ENCODE measurements at places on chromosomes 3 and 15. TPM values are rescaled to one million over a fixed set of nuclear protein-coding genes. Genes with fewer than 3 reads are reported as not detected.

GRM7 gene
- not detected for total RNA-seq

- DNase-seq = no peak
These were observed 405.5 kb upstream of the TPM1 start for GRCh38 chr15:62636823-62637573.

GRCh38 chr3:66808891-66809594, 189.1 kb upstream of the KBTBD8 start:
- DNase-seq = no peak

DNA sequence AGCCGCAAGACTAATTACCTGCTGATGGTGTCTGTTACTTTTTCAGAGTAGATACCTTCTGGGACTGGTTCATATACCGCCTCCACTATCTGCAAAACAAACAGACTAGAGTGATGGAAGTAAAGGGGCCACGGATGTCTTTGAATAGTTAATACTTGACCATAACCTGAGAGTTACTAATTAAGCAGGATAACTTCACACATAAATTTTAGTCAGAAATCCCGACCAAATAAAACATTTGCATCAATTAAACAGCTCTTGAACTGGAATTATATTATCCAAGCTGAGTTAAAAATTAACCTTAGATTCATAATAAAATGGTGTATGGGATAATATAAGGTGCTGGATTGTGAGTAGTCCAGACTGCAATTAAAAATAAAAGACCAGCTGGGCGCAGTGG, 167.7 kb downstream of the NEK10 start:
- no peak for DNase-seq

- no peak for DNase-seq
These were observed 17.1 kb upstream of the SKIC8 start for GRCh38 chr15:78316283-78317083.

GRCh38 chr15:48425051-48425450, 93.8 kb downstream of the DUT start:
- no peak for DNase-seq

- DNase-seq = peak; percentile 43
These were observed 385.6 kb downstream of the SHQ1 start for GRCh38 chr3:72462595-72463011.

- no peak for DNase-seq
These were observed 48.3 kb upstream of the CGNL1 start for GRCh38 chr15:57327985-57328471.

DNA sequence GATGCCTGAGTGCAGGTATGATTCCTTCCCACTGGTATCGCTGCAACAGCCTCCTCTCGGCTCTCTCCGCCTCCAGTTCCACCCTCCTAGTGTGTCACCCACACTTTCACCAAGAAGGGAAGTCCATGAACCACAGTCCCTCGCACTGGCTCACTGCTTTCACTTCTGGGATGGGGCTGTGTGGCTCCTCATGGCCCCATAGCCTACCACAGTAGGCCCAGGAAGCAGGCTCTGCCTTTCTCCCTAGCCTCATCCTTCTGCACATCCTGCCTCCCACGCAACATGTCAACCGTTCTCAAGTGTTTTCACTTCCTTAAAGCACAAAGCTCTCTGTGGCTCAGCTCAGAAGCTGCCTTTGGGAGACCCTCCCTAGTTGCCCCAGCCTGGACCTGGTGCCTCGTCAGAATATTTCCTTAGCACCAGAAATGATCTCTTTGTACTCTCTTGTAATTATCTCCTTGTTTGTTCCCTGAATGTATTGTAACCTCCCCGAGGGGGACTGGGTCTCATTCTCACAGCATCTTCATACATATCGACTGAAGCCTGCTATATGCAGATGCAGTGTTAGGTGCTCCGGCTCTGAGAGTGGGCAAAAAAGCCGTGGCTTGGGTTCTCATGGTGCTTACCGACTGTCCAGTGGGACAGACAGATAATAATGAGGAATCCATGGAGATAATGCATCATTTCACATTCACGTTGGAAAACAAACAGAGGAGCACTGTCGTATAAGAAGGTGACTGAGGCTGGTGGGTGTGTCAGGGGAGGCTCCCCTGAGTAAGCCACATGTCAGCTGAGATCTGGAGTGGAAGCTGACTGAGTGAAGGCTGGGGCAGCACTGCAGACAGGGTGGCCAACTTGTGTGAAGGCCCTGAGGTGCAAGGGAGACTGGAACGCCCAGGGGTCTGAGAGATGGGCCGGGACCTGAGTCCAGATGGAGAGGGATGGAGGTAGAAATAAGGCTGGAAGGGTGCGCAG, 107.1 kb downstream of the DGKG start:
- no peak for DNase-seq

- no peak for DNase-seq
These were observed 446.6 kb upstream of the BCHE start for GRCh38 chr3:166283840-166284239.

DNA sequence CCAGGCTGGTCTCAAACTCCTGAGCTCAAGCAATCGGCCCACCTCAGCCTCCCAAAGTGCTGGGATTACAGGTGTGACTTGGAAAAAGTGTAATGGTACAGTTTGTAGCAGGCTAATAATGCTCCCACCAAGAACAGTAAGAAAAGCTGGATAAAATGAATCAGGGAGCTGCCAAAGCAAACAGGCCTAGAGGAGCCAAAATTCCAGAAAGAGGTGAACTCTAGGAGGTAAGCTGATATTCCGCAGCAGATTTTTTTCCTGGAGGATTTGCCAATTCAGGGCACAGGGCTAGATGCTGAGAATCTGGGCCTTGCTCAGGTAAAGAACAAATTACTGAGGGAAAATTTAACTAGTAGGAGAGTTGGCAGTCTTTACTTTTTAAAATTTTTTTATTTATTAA, 11.0 kb upstream of the PCYT1A start:
- no peak for DNase-seq

Data from left ventricle myocardium inferior (tissue), 1 donor.